Left kidney (tissue), 8 donors: ENCODE measurements at places on chromosomes 5 and 9.

GRCh38 chr5:73709536-73710129, 83.6 kb downstream of the ARHGEF28 start:
- no peak for DNase-seq

- no peak for DNase-seq
Measured at GRCh38 chr5:132138260-132138659, 64.7 kb downstream of the CSF2 start.

GRCh38 chr5:151298063-151298855, 5.3 kb downstream of the SLC36A3 start:
- DNase-seq, result no peak

DNA sequence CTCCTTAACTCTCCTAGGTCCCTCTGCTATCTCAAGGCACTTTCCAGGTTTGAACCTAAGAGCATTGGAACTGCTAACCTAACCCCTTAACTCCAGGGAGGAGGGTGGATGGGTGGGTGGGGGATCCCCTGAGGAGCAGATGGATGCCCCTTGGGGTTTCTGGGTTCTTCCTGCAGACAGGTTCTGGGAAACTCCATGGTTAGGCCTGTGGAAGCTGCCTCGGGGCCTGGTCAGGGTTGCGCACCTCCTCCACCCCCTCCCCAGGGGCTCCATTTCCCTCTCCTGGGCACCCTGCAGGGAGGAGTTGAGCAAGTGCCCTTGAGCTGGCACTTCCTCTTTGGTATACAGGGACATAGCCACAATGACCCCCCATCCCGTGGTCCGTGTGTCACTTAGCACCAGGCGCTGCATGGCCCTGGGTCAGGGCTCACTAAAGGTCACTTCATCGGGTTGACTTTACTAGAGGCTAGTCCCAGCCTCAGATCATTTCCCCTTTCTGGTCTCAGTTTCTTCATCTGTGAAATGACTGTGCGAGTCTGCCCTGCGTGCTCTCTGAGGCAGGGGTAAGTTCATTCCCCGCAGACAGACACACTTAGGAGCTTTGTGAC, 16.0 kb downstream of the CXXC5 start:
- DNase-seq, result no peak

- DNase-seq, result no peak
Measured at GRCh38 chr5:13378091-13378490, 566.4 kb downstream of the DNAH5 start.

- DNase-seq, result no peak
Measured at GRCh38 chr5:137101544-137101943, 397.6 kb downstream of the SPOCK1 start.

GRCh38 chr5:81860778-81861177, 109.9 kb upstream of the SSBP2 start:
- DNase-seq, result no peak

DNA sequence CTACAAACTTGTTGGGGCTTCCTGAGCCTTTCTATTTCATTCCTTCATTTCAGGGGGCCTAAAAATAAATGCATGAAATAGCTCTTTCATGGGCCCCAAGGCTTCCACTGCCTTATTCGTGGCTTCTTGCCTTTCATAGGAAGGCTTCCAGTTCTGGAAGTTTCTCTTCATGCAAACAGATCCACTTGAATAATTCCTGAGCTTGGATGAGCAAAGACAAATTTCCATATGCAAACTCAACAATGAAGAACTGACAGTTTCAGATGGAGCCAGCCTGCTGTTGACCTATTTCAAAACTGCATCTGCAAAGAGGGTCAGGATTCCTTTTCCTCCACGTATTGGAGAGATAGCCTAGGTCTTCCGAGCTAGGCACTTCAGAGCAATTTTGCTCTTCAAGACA, 142.1 kb downstream of the MLLT3 start:
- no peak for DNase-seq

- no peak for DNase-seq
Measured at GRCh38 chr5:173477345-173478040, 139.0 kb downstream of the BOD1 start.

GRCh38 chr5:19266791-19267190, 721.2 kb downstream of the CDH18 start:
- no peak for DNase-seq

- DNase-seq, result no peak
Measured at GRCh38 chr5:175897285-175897684, 25.9 kb downstream of the CPLX2 start.

- no peak for DNase-seq
Measured at GRCh38 chr9:137244486-137245449, 3.7 kb downstream of the TUBB4B start.

DNA sequence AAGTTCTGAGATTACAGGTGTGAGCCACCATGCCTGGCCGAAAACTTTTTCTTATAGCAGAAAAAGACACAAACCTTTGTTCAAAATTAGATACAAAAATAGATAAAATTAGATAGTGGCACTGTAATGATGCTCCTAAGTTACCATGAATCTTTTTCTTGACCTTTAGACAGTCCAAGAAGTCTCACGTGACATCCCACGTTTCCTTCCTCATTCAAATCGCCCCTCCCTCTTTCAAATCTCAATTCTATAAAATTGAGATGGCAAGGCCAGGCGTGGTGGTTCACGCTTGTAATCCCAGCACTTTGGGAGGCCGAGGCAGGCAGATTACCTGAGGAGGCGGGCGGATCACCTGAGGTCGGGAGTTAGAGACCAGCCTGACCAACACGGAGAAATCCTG, 7.7 kb upstream of the ZCCHC10 start:
- no peak for DNase-seq

DNA sequence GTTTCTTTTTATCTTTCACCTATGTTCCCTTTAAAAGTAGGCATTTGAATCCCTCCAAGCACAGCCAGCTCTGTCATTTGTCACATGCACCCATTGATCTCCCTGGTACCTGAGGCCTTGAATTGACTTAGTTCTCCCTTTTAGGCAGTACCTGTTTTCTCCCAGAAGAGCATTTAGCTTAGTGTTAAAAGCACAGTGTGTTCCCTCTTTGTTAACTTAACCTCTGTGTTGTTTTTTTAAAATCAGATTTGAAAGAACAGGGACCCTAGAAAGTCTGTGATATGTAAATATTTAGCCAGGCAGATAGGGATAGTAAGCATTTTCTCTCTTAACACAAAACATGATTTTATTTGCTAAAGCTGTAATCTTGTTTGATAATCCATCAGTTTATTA, 113.8 kb upstream of the SPATA31D4 start:
- no peak for DNase-seq

DNA sequence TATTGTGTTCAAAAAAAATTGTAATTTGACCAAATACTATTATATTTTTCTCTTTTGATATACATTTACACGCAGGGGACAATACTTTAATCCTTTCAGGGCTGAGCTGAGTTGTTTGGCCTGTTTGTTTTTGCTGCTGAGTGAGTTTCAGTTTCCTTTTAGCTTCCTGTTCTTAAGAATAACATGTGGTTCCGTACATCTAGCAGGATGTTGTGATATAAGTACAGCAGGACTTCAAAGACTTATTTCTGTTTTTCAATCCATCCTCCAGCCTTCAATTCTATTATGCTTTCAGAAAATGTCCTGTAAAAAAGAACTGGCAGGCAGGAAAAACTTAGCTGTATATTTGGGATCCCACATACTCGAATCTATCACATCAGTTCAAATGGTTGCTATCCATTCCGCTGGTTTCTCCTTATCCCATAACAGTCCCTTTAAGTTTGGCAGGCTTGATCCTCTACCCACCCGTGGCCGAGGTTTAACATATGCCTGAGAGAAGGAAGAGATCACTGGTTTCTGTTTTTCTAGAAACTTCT, 1037.3 kb upstream of the ACO1 start:
- peak; percentile 33 for DNase-seq

GRCh38 chr9:28064241-28064815, 491.0 kb upstream of the C9orf72 start:
- no peak for DNase-seq

DNA sequence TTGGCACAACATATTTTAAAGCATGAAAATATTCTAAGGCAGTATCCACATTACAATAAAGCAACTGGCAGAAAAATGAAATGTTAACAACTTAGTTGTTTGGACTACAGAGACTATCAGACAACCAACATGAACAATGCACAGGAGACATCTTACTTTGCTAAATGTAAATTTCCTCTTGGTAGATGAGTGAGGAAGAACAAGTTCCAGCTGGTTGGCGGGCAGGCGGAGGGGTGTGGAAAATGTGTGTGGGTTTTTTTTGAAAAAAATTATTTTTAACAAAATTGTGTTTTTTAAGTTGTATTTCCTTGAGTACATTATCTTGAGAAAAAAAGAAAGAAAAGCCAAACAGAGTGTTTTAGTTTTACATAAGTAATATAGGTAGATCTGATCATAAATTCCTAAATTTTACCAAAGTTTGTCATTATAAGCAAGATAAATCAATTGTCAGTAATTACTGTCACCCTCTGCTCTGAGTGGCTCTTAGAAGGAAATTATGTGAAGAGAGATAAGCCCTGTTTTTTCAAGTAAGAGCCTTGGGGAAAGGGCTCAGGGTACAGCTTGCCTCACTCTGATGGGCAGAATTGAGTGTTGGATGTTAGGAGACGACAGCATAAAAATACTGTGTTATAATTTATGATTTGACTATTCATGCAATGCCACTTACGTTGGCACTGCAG, 42.5 kb downstream of the TMEM167A start:
- no peak for DNase-seq

DNA sequence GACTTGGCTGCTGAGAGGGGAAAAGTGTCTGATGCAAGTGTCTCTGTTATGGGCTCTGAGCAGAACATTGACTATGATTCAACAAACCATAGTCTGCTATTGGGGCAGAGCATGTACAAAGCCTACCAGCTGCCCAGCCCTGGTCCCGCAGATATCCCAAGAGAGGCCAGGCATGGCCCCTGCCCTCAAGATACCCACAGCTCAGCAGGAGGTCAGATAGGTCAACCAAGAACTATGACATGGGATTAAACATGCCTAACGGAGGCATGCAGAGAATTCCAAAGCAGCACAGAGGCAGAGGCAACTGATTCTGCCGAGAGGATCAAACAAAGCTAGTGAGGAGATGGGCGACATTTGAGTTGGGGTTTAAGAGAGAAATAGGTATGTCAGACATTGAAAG, 39.9 kb upstream of the CPLX2 start:
- no peak for DNase-seq

GRCh38 chr5:39801306-39801705, 376.5 kb upstream of the DAB2 start:
- DNase-seq, result no peak

DNA sequence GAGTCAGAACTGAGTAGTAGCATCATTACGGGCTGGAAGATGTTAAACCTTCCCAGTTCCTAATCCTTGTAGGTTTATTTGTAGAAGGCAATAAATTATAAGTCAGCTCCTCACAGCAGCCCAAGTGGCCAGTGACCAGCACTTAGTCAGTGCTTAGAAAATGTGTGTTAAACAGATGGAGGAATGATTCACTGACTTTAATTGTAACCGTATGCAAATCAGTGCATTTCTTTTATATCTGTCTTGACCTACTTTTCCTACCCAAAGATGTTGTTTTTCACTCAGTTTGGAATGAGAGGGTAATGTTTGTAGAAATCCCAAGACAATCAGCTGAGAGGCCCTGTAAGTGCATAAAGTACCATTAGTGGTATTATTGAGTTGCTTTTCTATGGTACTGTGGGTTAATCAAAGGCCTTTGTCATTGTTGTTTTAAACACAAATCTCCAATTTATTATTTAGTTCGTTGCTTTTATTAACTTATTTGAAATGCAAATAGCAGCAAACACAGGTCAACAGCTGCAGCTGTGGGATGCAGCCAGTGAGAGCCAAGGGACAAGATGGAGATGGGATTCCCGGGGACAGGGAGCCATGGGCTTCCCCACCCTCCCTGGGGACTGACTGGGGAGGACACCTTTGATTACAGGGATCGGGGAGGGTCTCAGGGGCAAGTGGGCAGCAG, 49.8 kb downstream of the MAP1B start:
- peak; percentile 21 for DNase-seq

GRCh38 chr5:5795074-5795771, 372.7 kb downstream of the ICE1 start:
- DNase-seq, result no peak

DNA sequence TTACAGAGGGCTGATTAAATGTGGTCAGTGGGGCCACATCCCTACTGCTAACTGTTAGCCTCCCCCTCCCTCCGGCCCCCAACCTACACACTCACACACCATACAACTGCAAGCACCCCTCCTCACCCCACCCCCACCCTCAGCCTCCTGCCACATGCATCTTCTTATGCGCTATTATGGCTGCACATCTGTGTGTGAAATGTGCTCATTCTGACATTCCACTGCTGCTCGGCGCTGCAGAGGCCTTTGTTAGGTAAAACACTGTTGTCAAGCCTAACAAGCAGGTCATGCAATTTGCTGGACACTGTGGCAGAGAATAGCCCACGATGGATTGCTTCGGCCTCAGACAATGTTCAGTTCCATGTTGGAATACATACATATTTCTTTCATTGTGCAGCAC, 173.6 kb downstream of the NR2F1-AS1 start:
- DNase-seq, result no peak

GRCh38 chr9:124808246-124808956, 31.5 kb downstream of the OLFML2A start:
- no peak for DNase-seq

- DNase-seq, result no peak
Measured at GRCh38 chr5:167451076-167451475, 840.4 kb upstream of the WWC1 start.

DNA sequence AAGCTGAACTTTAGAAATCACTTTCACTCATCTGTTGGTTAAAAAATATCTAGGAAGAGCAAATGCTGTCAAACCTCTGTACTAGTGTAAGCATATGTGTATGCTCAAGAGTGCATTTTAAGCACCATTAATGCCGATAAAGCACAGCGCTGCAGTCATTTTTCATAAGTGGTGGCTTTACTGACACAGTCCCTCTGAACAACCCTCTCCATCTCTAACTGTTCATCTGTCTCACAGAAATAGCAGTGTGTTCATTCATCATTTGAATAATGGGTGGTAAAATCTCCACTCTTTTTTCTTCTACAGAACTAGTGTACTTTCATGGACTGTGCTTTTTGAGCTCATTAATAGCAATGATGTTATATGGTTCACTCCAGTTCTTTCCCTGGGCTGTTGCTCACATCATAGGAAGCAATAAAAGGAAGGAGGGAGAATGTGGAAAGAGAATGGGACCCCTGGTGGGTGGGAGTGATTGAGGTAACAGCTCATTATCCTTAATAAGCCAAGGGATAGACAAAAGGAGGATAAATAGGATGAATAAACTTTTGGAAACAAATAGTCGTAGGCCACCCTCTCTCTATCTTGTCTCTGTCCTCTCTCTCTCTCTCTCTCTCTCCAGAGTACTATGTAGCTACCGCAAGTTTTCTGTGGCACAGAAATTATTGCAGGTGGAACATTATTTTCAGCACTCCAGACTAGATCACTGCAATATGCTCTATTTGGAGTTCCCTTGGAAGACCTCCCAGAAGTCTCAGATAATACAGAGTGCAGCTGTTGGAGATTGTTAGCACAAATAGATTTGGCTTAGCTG, 117.9 kb upstream of the PRDM9 start:
- DNase-seq, result peak; percentile 18

- no peak for DNase-seq
Measured at GRCh38 chr5:94407023-94407422, 211.4 kb downstream of the KIAA0825 start.

DNA sequence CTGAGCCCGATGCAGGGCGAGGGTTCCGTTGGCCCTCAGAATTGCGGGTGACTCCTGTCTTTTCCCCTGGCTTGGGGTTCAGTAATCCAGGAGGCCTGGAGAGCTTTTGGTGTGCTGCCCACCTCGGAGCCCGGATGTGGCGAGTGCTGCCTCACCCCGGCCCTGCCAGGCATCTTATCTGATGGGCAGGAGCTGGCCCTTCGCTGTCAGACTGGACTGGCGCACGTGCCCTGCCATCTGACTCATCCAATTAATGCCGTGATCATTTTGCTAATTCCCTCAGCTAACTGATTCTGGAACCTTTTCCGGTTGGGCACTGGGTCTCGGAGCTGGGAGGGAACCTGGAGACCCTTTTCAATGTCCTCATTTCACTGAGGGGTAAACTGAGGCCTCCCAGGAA, 34.6 kb downstream of the RXRA start:
- DNase-seq, result no peak
